Esophagus mucosa (tissue), 1 donor: ENCODE measurements at places on chromosomes 6 and 20. TPM values are rescaled to one million over a fixed set of nuclear protein-coding genes. Genes with fewer than 3 reads are reported as not detected.

Gene ENPP4
- 0.80 TPM for total RNA-seq

Gene CYP21A2
- total RNA-seq, result 0.60 TPM

Gene ZNF334
- total RNA-seq, result 2.0 TPM

Gene PPDPF
- 459 TPM for total RNA-seq

Gene KIF6
- 0.24 TPM for total RNA-seq

Gene PBOV1
- total RNA-seq, result not detected
